ENCODE measurements at places on chromosomes 5 and 9.

DNA sequence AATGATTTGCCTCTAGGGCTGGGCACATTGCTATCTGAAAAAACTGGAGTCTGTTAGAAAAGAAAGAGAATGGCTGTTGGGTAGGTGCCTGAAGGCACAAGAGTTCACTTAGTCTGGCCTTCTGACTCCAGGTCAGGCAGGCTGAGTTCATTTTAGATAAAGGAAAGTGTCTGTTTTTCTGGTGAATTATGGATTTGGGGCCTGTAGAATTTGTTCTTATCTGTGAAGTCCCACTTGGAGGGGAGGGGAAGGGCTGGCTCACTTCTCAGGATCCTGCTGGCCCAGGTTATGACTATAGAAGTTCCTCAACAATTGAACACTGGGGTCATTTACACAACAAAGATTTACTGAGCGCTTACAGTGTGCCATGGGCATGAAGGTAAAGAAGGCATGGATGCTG lies 11.5 kb upstream of the SEPTIN8 start:
- DNase-seq = no peak

DNA sequence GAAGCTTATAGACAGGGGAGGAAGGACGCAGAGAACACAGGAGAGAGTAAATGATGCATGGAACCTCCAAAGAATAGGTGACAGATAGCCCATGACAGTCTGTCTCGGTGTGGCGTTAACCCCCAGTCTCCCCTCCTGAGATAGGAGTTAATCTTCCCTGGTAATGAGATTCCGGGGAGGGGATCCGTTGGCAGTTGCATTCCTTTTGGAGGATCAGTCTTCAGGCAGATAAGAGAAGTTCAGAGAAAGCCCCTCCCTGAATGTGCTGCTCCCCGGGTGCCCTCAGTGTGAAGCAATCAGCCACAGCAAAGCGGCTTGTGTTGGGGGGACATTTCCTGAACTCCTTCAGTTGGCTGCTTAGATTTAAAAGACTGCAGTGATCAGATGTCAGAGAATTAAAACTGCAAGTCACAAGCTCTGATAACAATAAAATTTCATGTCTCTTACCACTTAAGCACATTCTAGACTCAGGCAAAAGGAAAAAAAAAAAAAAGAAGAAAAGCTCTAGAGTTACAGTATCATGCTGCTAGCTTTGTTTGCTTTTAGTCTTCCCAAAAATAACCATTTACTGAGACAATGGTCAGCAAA lies 121.1 kb downstream of the EGFLAM start:
- DNase-seq = no peak

- DNase-seq = no peak
These were observed 44.5 kb upstream of the SLC6A19 start for GRCh38 chr5:1156754-1157460.

- DNase-seq = no peak
These were observed 9.0 kb upstream of the DIPK1B start for GRCh38 chr9:136703276-136703860.

DNA sequence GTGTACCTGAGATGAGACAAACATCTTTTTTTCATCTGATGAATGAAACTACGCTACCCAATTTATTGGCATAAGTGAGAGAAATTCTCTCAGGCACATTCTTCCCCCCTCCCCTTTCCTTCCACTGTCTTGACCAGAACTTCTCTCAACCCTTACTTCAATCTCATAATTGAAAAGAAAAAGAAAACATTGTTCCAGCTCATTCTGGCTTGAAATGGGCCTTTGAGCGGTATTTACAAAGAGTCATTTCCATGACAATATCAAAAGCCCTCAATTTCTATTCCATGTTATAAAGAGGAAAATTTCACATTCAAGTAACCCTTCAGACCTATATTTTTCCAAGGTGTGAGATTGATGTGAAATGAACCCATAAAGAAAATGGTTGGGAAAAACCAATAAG lies 145.9 kb downstream of the PCSK1 start:
- no peak for DNase-seq

DNA sequence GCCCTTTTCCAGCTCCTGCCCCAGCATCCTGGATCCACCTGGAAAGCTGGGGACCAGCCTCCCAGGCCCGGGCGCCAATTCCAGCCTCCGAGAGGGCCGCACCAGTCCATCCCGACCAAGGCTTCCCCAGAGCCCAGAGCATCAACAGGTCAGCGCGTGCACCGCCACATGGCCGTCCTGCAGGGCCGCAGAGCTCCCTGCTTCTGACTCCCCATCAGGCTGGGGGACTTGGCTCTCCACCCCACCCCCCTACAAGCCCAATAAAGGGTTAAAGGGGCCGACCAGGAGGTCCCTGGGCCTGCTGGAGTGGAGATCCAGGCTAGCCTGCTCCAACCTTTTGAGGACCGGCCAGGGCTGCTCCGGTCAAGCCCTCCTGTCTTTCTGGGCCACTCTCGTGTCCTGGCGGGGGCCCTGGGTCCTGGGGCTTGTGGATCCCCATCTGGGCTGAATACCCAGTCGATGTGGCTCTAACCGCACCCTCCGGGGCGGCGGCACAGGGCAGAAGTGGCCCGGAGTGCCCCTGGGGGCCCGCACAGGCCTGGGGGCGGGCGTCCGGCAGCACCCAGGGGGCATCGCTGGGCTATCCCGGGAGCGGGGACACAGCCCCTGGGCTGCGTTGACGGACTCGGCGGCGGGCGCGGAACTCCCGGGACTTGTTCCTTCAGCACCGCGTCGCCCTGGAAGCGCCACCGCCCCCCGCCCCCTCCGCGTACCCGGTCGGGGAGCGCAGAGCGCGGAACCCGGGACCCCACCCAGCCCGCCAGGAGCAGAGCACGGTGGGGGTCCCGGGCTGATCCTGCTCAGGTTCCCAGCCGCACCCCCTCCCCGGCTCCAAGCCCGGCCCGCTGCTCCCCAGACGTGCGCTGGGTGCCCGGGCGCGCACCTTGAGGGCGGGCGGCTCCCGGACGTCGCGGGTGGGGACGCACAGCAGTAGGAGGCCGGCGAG lies 590 bp downstream of the ENTPD2 start:
- no peak for DNase-seq

GRCh38 chr9:90901933-90902332 lies 100.3 kb downstream of the SYK start:
- no peak for DNase-seq
